GM12878 (cell line): ENCODE measurements at places on chromosomes 16 and 17.

DNA sequence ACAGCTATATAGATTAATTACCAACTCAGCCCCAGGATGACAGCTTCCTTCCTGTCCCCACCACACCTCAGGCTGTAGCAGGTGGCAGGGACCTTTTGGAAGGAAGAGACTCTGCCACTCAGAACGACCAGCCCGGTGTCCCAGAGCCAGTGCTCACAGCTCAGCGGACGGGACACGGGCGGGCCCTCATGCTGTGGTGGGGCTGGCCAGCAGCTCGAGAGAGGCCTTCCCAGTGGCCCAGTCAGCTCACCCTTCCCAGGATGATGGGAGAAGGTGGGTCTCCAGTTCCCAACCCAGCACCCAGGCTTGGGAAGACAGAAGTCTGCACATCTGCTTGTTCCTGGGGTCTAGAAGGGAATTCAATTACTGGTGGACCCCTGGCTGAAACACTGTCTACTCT lies 10.5 kb downstream of the NUDT16L1 start:
- no peak overlapping the region for H3K4me3 ChIP-seq
- no peaks in the 10 kb centered on the region for H3K27me3 ChIP-seq
- H3K27ac ChIP-seq = no peak overlapping the region
- H3K4me1 ChIP-seq = no peaks in the 10 kb centered on the region
- no peak for DNase-seq

DNA sequence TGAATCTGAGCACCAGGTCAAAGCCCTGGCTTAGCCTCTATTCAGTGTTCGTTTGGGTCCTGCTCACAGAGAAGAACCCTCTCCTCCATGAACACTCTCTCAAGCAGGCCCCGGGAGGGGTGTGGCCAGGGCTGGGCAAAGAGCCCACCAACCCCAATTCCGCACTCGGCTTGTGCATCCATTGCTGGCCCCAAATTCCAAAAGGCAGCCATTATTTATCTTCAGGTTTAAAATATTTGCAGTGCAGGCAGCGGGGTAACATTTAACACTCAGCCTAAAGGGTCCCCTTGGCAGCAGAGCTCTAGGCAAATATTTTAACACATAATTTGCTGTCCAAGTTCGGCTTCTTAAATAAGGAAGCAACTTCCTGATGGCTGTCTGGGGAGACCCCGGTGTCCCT lies 115.7 kb downstream of the ZNF423 start:
- H3K27me3 ChIP-seq = no peaks in the 10 kb centered on the region; the same call in 1 of the 2 replicates
- no peaks in the 10 kb centered on the region for H3K36me3 ChIP-seq
- no peak for DNase-seq
- H3K4me3 ChIP-seq = no peak overlapping the region
- H3K4me1 ChIP-seq = no peaks in the 10 kb centered on the region

DNA sequence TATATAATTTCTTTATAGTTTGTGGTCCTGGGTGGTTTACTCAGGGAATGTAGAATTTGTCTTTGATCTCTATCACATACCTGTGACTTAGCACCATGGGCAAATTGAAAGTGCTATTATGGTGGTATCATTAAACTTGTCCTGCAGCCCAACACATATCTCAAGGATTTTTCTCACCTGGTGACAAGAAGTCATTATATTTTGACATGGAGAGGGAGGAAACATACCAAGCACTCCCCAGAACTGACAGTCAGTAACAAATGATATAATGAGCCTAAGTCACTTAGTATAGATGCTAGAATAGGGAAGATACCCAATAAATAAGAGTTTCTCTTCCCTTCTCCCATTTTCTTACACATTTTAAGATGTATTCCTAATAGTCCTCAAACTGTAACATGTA lies 805.5 kb upstream of the KIF2B start:
- DNase-seq = no peak
- no peak overlapping the region for H3K27ac ChIP-seq
- H3K27me3 ChIP-seq = no peaks in the 10 kb centered on the region
- no peaks in the 10 kb centered on the region for H3K36me3 ChIP-seq
- no peaks in the 10 kb centered on the region for H3K4me1 ChIP-seq

DNA sequence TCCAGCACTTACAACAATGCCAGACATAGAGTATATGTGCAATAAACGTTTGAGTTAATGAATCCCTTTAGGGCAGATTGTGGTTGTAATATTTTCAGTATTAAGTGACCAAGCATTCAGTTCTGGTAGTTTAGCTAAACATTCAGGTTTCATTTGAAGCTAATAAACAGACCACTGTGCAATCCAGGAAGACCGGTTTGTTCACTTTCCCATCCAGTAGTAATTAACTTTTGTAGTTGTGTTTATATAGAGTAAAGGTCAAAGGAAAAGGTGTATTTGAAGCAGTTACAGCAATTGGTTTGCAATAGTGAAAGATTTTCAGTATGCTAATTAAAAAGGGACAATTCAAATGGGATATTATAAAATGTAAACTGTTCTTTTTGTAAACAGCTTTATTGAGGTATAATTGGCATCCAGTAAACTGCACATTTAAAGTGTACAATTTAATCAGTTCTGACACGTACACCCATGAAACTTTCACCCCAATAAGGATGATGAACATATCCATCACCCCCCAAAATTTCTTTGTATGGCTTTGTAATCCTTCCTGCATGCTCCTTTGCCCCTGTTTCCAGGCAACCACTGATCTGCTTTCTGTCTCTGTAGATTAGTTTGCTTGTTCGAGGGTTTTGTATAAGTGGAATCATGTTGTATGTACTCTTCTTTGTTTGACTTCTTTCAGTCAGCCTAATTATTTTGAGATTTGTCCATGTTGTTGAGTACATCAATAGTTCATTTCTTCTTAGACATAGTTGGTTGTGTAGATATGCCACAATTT lies 26.3 kb downstream of the MRTFB start:
- DNase-seq = no peak
- no peak overlapping the region for H3K4me3 ChIP-seq
- H3K27ac ChIP-seq = no peak overlapping the region
- H3K36me3 ChIP-seq = no peaks in the 10 kb centered on the region; the same call in 1 of the 2 replicates
- H3K4me1 ChIP-seq = peaks cover 13% of the 10 kb centered on the region; the same call in 1 of the 2 replicates

GRCh38 chr17:37160944-37161343 lies 212.2 kb downstream of the AATF start:
- H3K27ac ChIP-seq = no peak overlapping the region
- H3K4me1 ChIP-seq = no peaks in the 10 kb centered on the region
- H3K4me3 ChIP-seq = no peak overlapping the region
- H3K36me3 ChIP-seq = peaks cover 3% of the 10 kb centered on the region
- H3K27me3 ChIP-seq = no peaks in the 10 kb centered on the region

- no peaks in the 10 kb centered on the region for H3K4me1 ChIP-seq
- H3K27ac ChIP-seq = no peak overlapping the region
- H3K27me3 ChIP-seq = peaks cover 7% of the 10 kb centered on the region
- no peaks in the 10 kb centered on the region for H3K36me3 ChIP-seq
- no peak overlapping the region for H3K4me3 ChIP-seq
Measured at GRCh38 chr16:67183-67791, 5.1 kb downstream of the RHBDF1 start.

DNA sequence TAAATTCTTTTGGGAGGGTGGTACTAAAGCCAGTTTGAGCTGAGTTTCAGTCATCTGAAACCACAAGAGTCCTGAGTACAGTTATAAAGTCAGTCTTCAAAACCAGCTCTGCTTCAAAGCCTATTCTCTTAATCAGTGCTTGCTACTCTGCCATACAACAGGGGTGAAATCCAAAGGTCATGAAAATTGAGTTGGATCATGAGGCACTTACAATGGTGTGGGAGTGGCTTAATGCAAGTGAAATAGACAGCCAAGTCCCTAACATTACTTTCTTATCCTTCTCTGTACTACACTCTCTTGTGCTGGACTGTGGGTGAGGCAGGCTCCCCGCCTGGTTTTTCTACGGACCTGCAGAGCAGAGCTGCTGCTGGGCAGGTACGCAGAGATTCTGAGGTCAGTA lies 12.4 kb downstream of the CBLN1 start:
- H3K4me3 ChIP-seq = no peak overlapping the region
- H3K27ac ChIP-seq = no peak overlapping the region
- H3K4me1 ChIP-seq = no peaks in the 10 kb centered on the region
- no peak for DNase-seq
- peaks cover 2% of the 10 kb centered on the region for H3K27me3 ChIP-seq
- H3K36me3 ChIP-seq = no peaks in the 10 kb centered on the region

GRCh38 chr17:27237890-27238289 lies 56.0 kb upstream of the WSB1 start:
- no peak overlapping the region for H3K4me3 ChIP-seq
- no peak overlapping the region for H3K27ac ChIP-seq
- no peaks in the 10 kb centered on the region for H3K36me3 ChIP-seq

GRCh38 chr16:10103118-10103517 lies 79.1 kb downstream of the GRIN2A start:
- no peak overlapping the region for H3K4me3 ChIP-seq
- no peaks in the 10 kb centered on the region for H3K36me3 ChIP-seq
- no peak for DNase-seq
- no peaks in the 10 kb centered on the region for H3K27me3 ChIP-seq
- H3K27ac ChIP-seq = no peak overlapping the region

DNA sequence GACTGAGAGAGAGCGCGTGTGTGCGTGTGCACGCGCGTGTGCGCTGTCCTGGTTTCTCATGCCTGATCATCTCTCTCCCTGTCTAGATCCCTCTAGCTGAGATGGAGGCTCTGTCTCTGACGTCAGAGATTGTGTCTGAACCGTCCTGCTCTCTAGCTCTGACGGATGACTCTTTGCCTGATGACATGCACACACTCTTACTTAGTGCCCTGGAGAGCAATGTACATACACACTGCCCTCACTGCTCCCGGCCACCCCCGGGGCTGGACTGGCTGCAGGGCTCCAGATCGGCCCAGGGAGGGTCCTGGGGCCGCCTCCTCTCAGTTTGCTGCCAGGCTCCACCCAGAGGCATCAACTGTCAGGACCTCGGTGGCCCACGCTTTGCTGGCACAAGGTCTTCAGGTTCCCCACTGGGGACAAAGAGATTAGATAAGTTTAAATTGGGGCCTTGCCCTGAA lies 13.1 kb upstream of the ABCC3 start:
- H3K27ac ChIP-seq = no peak overlapping the region
- no peaks in the 10 kb centered on the region for H3K36me3 ChIP-seq
- no peak for DNase-seq

GRCh38 chr16:51854401-51854951 lies 692.5 kb downstream of the TOX3 start:
- H3K4me1 ChIP-seq = no peaks in the 10 kb centered on the region
- DNase-seq = no peak
- no peaks in the 10 kb centered on the region for H3K27me3 ChIP-seq
- H3K27ac ChIP-seq = no peak overlapping the region
- H3K4me3 ChIP-seq = no peak overlapping the region

GRCh38 chr17:4827399-4827798 lies 5.7 kb upstream of the MINK1 start:
- H3K36me3 ChIP-seq = no peaks in the 10 kb centered on the region
- H3K27me3 ChIP-seq = no peaks in the 10 kb centered on the region
- no peak for DNase-seq
- no peak overlapping the region for H3K27ac ChIP-seq
- no peaks in the 10 kb centered on the region for H3K4me1 ChIP-seq
- H3K4me3 ChIP-seq = no peak overlapping the region
